ENCODE measurements at places on chromosomes 3 and 15.

DNA sequence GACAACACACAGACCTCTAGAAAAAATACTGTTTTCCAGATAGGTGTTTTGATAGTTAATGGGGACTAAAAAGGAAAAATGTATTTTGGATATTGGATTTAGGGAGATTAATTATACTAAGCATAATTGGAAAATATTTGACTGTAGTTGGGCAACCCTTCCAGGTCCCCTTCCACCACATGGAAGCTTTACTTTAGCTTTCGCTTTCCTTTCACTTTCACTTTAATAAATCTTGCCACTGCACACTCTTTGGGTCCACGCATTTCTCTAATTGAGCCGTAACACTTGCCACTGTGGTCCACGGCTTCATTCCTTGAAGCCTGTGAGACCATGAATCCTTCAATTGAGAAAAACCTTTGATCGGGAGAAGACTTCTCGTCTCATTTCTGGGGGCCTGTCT lies 15.5 kb downstream of the GLDN start:
- DNase-seq = no peak

DNA sequence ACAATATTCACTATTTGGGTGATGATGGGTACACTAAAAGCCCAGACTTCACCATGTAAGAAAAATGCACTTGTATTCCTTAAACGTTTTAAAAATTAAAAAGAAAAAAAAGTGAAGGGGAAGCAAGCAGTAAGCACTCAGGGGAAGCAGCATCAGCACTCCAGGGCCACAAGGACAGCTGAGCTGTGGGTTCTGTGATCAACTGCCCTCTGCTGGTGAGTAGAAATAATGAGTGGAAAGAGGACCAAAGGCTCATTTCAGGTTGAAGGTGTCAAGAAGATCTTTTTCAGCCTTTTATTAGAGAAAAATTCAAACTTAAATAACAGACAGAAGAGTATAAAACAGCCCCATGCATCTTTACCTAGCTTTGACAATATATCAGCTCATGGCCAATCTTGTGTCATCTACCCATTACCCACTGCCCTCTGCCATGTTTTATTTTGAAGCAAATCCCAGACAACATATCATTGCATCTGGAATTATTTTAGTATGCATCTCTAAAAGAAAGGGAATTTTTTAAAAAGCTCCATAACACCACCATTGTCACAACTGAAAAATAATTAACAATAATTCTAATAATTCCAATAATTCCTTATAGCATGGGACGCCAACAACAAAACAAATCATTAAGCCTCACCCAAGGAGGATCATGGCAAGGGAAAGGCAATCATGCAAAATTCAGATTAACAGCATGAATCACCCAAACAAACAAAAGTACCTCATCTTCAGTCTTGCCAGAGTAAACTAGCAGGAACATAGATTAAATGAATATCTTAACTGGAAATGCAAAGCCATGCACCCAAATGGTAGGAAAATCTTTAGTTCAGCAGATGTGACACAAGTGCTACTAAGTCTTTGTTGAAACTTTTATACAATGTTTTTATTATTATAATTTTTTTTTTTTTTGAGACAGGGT lies 42.5 kb downstream of the TAMM41 start:
- peak; percentile 57 for DNase-seq

GRCh38 chr3:22634433-22634832 lies 568.7 kb upstream of the UBE2E2 start:
- DNase-seq = no peak

GRCh38 chr3:35440826-35441225 lies 198.5 kb upstream of the ARPP21 start:
- no peak for DNase-seq

DNA sequence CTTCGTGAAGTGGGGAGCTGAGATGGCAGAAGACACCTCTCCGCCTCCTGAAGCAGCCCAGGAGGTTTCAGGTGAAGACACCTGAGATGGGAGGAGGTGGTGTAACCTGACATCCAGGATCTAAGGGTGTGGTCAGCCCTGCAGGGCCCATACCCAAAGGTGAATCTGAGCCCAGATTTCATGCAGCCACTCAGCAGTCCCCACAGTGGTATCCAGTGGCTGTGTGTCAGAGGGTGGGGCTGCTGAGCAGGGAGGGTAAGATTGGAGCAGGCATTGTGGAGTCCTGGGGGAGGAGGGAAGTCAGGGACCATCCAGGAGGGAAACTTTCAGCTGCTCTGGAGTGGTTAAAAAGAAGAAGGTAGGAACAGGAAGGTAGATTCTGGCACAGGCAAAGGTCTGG lies 46.0 kb upstream of the SMAD6 start:
- DNase-seq = no peak

DNA sequence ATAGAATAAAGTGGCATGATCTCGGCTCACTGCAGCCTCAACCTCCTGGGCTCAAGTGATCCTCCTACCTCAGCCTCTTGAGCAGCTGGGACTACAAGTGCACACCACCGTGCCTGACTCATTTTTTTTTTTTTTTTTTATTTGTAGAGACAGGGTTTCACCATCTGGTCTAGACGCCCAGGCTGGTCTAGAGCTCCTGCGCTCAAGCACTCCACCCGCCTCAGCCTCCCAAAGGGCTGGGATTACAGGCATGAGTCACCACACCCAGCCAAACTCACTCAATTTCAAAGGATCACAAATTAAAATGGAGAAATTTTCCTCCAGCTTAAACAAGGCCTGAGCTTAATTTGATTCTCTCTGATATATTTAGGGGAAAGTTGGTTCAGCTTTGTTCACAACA lies 27.3 kb upstream of the NMB start:
- peak; percentile 82 for DNase-seq

DNA sequence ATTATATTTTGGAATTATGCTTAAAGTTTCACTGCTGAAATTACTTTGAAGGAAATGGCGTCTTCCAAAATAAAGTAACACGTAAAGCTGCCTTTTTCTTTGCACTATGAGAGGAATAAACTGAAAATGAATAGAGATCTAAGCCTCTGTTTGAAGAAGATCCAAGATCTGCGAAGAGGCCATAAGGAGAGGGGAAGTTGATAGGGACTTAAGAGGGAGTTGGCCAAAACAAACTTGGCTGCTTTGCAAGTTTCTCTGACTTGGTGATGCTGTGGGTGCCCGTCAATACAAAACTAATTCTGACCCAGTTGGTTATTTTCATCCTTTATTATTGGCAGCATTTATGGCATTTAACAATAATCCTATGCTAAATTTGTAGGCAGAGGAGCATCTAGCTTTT lies 190.2 kb upstream of the GBE1 start:
- DNase-seq = no peak

All from fibroblast of skin of right quadriceps (primary cell).